CD4-positive, alpha-beta memory T cell (primary cell): ENCODE measurements at places on chromosomes 3 and 15. TPM values are rescaled to one million over a fixed set of nuclear protein-coding genes. Genes with fewer than 3 reads are reported as not detected.

DNA sequence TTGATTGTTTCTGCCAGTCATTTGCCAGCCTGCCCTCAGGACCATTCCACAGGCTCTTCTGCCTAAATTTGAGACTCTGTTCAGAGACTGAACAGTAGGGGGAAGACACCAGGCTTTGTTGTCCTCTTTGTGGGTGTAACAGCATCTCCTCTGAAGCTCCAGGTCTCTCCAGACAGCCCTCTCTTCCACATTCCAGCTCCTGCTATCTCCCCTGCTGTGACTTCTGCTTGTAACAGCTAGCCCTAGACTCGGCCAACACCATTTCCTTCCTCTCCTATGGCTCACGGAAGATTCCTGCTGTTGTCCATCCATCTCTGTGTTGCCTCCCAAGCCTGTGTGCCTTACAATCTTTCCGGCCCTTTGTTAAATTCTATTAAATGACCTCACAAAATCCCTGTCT, 40.2 kb downstream of the SUCLG2 start:
- no peak for DNase-seq

CD200R1L gene
- not detected for total RNA-seq

KNG1 gene
- total RNA-seq: not detected

XXYLT1 gene
- 4.4 TPM for total RNA-seq

SPINK8 gene
- not detected for total RNA-seq

DNA sequence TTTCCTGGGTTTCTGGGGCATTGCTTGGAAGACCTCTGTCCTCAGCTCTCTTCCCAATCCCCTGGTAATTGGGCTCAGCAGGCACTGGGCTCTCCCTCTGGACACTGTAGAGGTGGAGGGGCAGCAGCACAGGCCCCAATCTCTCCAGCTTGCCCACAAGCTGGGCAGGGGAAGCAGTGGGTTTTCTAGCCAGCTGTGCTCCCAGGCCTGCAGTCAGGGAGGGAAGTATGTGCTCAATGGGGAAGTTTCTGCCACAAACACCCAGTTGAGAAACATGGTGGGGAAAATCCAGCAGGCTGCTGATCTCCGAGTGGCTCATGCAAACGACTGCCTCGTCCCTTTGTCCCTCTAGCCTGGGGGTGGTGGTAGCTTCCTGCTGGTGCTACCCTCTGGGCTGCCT, 12.8 kb upstream of the RFT1 start:
- no peak for DNase-seq
